ENCODE measurements at places on chromosomes 5 and 9.

DNA sequence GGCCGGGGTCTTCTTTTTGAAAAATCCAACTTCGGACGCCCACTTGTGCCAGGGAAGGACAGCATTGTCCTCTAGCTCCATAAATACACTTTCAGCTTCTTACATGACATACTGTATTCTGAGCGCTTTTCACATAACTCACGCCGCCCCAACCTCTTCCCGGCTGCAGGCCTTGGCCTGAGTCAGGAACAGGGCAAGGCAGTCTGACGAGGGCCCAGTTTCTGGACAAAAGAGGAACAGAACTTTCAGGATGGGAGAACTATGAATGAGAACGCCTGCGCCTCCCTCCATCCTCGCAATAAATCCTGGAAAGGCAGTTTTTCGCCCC lies 650 bp downstream of the DCTN4 start:
- DNase-seq = no peak

GRCh38 chr9:97682242-97682641 lies 14.9 kb downstream of the XPA start:
- no peak for DNase-seq

DNA sequence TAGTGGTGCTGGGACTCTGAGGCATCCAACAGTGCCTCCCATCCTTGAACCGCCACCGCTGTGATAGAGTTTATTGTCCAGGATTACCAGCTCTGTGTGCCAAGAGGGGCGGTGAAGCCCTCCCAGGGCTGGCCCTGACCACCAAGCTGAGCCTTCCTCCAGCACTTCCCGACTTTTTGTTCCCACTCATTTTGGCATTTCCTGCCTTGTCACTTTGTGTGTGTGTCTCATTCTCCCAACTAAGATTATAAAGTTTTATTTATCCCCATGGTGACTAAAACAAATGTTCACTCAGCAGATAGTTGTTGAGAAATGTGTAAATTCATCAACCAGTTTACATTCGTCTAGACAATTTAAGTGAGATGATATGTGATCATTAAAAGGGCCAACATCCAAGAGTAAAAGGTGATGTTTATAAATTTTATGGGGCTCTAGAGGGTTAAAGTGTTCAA lies 2.5 kb downstream of the F2R start:
- no peak for DNase-seq

GRCh38 chr9:110050925-110051355 lies 157.0 kb downstream of the C9orf152 start:
- no peak for DNase-seq

- no peak for DNase-seq
Measured at GRCh38 chr5:157267025-157267424, 1.1 kb downstream of the CYFIP2 start.

- no peak for DNase-seq
Measured at GRCh38 chr5:145661737-145662485, 173.2 kb downstream of the PRELID2 start.

- no peak for DNase-seq
Measured at GRCh38 chr9:109158651-109159050, 8.4 kb downstream of the FRRS1L start.

- no peak for DNase-seq
Measured at GRCh38 chr9:124190761-124191160, 67.0 kb upstream of the NEK6 start.

GRCh38 chr5:109689740-109690241 lies at the start of gene MAN2A1:
Gene MAN2A1 (plus strand): TSS chr5:109689927. CDS start chr5:109690418, 491 bp downstream.
- DNase-seq = no peak

GRCh38 chr9:134458207-134459108 lies 132.2 kb downstream of the RXRA start:
- DNase-seq = no peak

DNA sequence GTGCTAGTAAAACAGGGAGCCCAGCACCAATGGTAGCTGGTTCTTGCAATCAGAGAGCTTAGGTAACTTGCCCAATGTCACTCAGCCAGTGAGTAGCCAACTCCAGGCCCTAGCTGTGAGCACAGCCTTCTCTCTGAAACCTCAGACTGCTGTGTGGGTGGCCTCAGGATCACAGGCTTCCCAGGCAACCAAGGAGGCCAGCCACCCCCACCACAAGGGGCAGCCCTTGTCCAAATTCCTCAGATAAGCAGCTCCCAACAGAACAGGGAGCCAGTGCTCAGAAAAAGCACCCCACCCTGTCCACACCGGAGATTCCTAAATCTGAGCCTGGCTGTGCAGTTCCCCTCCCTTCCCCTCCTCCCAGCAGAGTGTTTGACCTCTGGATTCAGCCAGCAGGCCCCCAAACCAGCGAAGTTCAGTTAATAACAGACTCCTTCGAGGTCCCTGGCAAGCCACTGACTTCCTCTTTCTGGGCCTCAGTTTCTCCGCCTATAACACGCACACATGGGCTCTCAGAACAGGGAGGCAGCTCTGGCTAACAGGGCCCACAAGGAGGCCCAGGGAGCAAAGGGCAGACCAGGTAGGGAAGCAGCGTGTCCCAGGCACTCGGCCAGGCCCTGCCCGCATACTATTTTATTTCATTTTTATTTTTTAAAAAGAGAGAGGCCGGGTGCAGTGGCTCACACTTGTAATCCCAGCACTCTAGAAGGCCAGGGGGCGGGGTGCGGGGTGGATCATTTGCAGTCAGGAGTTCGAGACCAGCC lies 2.7 kb downstream of the EEIG1 start:
- DNase-seq = no peak

DNA sequence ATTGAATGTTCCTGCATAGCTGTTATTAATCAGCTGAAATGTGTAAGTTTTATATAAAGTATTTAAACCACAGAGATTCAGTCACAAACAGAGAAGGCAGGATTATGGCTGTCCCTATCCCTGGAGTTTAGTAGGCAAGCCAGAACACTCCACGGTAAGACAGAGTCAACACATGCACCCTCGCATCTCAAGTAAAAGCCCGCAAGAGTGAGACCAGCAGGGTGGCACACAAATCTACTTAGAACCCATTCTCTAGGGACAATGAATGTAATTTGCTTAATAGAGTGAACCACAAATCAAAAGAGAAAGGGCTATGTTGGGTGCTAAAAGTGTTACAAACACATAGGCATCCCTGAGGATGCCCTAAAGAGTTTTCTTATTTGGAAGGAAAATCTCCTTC lies 35.1 kb downstream of the LPAR1 start:
- no peak for DNase-seq

DNA sequence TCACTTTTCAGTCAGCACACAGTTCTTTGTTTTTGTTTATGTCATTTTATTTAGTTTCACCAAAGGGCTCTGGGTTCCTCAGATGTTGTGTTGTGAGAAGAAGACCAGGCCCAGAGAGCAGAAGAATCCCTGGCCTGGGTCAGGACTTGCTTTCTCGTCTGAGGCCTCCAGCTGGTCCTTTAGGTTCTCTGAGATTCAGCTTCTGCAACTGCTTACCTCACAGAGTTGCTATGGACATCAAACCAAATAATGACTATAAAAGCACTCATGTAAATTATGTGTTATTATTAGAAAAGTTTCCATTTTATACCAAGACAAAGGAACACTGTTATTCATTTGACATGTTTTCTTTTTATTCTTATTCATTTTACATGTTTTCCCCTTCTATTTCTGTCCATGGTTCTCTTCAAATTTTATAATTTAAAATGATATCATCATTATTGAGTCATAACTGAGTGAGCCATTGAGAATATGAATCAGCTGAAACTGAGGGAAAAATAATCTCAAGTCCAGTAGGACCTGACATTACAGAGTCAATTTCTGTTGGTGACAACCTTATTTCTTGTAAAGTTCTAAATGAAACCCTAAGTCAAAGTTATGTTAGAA lies 44.0 kb upstream of the GLRX start:
- DNase-seq = no peak

GRCh38 chr9:102972780-102973179 lies 22.4 kb upstream of the CYLC2 start:
- DNase-seq = no peak

- DNase-seq = peak; percentile 55
Measured at GRCh38 chr5:117488976-117489500, 914.4 kb upstream of the SEMA6A start.

DNA sequence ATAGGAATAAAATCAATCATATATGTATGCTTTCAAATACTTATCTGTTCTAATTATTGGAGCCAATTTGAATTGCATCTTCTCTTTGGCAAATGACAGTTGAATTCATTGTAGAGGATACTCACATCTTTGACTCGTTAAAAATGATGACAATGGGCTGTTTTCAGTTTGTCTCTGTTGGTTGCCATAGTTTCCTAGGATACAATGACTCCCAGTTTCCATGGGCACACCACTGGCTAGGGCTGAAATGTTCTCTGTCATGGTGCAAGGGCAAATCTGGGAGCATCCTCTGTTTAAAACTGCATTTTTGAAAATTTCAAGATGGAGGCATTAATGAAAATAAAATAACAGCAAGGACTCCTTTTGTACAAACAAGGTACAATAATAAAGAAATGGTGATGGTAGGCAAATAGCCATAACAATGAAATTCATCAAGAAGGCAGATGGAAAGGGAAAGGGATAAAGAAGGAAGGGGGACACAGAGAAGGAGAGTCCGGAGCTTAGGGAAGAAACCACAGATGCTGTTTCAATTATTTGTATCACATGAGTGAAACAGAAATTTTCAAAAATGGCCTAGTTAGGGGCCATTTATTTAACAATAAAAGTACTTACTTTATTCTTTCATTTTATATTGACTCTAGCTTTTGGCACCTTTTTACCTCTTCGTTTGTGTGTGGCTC lies 378.8 kb upstream of the SEMA6A start:
- DNase-seq = no peak

DNA sequence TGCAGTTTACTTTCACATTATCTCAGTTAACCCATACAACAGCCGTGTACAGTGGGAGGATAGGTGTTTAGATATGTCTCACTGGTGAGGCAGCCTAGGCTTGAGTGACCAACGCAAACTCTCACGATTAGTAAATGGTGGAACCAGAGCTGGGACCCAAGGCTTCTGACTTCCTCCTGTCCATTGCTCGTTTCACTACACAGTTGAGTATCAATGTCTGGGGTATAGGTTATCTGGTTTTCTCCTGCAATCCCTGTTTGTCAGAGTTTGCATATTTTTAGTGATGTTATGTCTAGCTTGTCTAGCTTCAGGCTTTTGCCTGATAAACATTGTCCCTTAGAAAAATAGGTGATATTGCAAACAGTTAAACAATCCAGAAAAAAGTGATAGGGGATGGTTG lies 62.6 kb downstream of the NUP214 start:
- no peak for DNase-seq

DNA sequence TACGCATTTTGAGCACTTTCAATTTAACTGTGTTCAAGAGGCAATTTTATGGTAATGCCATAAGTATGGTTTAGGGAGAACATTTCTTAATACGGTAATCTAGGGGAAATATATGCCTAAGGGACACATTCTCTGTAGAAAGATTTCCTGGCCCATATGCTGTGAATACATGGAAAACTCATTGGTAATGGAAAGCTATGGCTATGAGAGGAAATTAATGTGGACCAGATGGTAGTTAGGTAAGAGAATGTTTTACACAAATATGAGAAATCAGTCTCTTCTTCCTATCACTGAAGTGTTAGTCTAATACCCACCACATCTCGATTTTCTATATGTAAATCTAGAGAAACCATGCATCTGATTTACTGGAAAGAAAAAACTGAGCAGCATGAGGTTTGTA lies 105.0 kb downstream of the SEMA6A start:
- no peak for DNase-seq

DNA sequence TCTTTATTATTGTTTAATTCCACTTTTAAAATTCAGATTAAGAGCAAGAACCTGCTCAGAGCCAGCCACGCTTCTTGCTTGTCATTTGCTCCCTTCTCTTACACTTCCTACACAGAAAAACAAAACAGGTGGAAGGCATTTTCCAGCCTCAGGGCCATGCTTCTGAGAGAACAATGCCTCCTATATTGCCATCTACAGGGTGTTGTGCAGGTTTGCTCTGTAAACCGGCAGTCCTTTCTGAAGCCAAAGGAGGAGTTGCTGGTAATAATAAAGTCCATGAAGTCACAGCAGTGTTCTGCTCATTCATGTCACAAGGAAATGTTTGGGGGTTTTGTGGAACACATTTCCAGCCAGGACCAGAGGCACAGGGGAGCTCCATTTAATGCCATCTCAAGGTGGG lies 16.1 kb upstream of the PRLR start:
- DNase-seq = no peak

- no peak for DNase-seq
Measured at GRCh38 chr9:3059781-3060468, 216.0 kb upstream of the PUM3 start.

DNA sequence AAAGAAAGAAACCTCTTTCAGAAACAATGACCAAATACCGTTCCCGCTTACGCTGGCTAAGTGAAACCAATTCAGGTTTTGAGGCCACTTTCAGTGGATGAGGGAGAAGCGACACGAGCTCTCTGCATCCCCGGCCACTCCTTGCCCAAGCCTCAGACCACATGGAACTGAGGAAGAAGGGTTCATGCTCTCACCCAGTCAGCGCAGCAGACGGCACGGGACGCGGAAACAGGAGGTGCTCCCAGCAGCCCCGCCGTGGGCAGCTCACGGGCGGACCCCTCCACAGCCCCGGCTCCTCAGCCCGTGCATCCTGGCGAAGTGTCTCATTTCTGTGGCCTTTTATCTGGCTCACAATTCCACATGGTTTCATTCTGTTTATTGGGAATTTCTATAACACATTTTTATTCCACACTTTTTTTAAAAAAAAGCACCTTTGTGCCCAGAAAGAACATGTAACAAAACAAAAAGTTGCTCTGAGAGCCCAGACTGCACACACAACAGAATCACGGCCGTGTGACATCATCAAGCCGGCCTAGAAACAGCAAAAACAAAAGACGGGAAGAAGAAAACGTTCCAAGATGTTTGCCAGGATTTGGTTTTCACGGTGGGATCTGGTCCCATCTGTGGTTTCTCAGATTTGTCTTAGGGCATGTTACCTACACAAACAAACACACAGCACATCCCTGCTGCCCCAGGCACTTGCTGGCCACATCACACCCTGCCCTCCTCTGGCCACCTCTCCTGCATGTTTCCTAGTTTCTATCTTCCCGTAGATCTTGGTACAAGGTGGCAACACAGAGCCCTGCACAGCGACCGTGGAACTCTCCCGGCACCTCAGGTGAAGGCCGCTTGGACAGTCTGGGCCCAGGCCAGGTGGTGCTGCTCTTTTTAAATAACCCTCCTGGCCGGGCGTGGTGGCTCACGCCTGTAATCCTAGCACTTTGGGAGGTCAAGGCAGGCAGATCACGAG lies 16.2 kb downstream of the QSOX2 start:
- no peak for DNase-seq

- DNase-seq = peak; percentile 24
Measured at GRCh38 chr5:143106174-143106573, 297.3 kb downstream of the NR3C1 start.

- DNase-seq = no peak
Measured at GRCh38 chr5:135255461-135256178, 143.4 kb downstream of the MACROH2A1 start.

DNA sequence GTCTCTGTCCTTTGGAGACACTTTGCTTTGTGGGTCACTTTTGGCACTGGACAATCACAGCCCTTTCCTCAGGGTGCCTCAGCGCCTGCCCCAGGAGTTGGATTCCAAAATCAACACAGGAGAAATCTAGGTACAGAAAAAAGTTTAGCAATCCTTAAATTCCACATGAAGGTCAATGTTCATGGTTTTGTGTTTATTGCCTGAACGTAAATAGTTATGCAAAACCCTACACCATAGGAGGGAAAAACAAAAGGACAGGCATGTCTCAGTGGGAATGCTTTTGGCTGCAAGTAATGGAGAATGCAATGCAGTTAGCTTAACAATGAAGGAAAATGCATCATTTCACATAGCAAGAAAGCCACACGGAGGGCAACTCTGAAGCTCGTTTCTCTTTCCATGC lies 6.5 kb upstream of the HMCN2 start:
- no peak for DNase-seq

Measured in NCI-H1105 (cell line).